RPMI7951 (cell line): ENCODE measurements at places on chromosomes 2 and 18.

DNA sequence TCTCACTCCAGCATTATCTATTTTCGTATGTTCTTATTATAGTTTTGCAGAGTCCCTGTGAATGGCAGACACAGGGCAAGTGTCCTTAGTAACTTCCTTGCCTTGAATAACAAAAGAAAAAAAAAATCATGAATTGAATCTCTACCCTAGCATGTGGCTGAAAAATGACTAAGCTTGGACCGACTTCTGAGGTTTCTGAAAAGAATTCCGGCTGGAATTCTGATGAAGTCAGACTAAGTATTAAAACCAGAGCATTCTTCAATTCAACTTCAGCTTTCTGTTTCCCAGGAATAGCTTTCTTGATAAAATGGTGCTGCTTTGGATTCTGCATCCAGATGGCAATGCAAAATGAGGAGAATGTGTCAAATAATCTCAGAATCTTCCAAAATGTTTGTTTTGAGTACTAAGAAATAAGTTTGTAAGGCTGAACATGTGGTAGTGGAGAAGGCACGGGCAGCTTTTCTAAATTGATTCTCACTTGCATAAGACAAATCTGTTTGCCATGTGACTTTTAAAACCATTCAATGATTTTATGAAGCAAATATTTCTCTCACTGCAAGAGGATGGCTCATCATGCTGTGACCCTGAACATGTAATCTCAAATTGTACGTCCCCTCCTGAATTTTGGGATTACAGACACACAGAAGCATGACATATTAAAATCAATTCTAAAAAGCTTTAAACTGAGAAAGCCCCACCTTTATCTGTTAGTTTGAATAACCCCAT, 1462.8 kb upstream of the LRRTM1 start:
- peak; percentile 79 for DNase-seq

DNA sequence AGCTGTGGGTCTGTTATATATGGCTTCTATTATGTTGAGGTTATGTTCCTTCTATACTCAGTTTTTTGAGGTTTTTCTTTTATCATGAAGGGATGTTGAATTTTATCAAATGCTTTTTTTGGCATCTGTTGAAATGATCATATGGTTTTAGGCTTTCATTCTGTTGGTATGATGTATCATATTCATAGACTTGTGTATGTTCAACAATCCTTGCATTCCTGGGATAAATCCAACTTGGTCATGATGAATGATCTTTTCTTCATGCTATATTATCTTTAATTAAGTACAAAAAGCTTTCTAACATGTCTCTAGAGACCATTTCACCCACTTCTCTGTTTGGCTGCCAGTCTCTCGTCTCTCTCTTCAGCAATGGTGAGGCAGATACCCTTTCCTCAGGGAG, 54.2 kb downstream of the MDH1 start:
- DNase-seq, result no peak

DNA sequence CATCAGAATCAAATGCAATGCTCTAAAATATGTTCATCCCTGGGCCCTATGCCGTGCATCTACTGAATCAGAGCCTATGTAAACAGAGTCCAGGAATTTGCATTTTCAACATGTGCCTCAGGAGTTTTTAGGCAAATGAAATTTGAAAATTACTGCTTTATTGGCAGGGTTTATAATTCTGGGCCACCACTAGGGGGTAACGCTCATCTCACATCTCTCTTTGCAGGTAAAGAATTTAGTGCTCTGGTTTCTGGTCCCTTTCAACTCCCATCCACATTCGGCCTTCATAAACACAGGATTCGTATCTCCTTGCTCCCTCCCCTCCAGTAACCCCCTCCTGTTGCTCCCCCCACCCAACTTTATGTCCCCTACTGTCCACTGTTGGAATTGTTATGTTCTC, 49.3 kb downstream of the LYPD6B start:
- DNase-seq, result no peak

DNA sequence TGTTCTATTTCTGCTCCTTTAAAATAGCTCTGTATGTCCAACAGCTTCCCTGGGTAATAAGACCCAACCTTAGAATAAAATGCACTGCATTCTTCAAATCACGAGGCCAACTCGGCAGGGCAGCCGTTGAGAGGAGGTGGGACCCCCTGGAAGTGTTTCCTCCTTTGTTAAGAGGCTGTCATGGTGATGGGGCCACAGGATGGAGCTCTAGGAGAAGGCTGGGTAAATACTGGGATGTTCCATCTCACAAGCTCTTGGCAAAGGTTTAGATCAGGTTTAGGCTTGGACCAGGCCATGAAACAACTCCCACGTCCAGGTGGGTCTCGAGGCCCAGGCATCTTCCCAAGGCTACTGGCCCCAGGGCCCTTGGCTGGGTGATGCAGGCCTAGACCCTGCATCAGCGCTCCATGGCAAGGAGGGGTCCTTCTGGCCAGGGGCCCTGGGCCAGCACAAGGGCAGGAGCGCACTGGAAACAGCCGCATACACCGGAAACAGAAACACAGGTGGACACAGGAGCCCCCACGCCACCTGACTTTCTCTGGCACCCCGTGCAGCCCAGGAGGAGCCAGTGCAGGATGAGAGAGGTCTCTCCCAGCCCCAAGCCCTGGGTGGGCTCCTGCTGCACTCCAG, 38.8 kb upstream of the OTOS start:
- no peak for DNase-seq

GRCh38 chr2:222693837-222694236, 22.4 kb downstream of the MOGAT1 start:
- peak; percentile 37 for DNase-seq

- DNase-seq, result peak; percentile 41
These were observed 221.0 kb downstream of the LTBP1 start for GRCh38 chr2:33167622-33168245.
